Activated effector memory CD4-positive, alpha-beta T cell treated with Interleukin-2 at 50 U/mL for 16 hours (primary cell): ENCODE measurements at places on chromosomes 13 and 19.

- no peak for DNase-seq
These were observed 374.4 kb downstream of the SPRY2 start for GRCh38 chr13:79966493-79966895.

DNA sequence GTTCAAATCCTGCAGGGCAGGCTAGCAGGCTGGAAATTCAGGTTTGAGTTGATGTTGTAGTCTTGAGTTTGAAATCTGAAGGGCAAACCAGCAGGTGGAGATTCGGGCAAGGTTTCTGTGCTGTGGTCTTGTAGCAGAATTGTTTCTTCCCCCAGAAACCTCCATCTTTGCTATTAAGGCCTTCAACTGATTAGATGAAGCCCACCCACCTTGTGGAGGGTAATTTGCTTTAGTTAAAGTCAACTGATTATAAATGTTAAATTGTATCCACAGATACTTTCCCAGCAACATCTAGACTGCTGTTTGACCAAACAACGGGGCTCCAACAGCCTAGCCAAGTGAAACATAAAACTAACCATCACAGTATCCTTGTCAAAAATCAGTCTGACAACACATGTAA lies 9.4 kb downstream of the IPO5 start:
- DNase-seq, result no peak

- DNase-seq, result no peak
These were observed 3.1 kb downstream of the IRGQ start for GRCh38 chr19:43592800-43593350.

DNA sequence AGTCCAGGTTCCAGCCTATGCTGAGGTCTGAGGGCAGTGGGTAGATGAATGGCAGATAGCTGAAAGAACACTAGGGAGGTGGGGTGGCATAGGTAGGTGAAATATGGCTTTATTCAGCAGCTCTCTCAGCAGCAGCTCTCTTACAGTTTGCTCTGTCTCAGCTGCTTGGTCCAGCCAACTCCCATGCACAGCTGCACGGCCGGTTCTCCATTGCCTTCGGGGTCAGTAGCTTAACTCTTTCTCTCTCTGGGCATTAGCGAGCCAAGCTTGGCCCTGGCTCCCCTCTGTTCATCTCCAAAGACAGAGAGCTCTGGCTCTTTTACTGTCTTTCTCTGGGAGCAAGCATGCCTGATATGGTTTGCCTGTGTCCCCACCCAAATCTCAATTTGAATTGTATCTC lies 151.9 kb downstream of the MYO16 start:
- DNase-seq, result no peak

DNA sequence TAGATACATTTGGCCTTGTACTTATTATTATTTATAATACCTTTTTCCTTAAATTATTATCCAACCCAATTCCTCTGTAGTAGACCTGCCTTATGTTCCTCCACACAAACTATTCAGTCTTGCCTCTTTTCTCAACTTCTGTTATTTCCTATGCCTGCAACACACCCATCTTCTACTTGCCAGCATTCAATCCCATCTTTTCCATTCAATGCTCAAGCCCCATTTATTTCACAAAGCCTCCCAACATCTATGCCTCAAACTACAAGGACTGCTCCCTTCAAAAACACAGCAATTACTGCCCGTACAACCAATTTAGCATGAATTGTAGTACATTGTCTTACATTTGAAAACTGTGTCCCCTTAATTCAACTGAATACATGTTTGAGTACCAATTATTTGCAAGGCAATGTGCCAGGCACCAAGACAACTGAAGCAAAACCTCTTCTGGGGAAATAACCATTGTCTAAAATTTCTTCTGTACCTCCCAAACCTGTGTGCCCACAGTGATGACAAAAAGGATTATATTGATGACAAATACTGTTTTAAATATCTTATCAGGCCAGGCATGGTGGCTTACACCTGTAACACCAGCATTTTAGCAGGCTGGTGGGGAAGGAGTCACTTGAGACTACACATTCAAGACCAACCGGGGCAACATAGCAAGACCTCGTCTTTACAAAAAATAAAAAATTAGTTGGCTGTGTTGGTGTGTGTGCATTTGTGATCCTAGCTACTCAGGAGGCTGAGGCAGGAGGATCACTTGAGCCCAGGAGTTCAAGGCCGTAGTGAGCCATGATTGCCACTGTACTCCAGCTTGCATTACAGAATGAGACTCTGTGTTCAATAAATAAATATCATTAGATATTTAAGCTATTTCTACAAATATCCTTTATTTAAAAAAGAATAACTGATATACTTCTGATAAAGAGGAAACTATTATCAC lies 35.1 kb downstream of the ELF1 start:
- DNase-seq, result no peak
